ENCODE measurements at places on chromosomes 11 and 22.
A peak's percentile ranks its signal among the peaks of the same experiment; 100 is the strongest.

- no peak for DNase-seq
Measured at GRCh38 chr11:59151761-59152160, 9.1 kb downstream of the FAM111A start.

DNA sequence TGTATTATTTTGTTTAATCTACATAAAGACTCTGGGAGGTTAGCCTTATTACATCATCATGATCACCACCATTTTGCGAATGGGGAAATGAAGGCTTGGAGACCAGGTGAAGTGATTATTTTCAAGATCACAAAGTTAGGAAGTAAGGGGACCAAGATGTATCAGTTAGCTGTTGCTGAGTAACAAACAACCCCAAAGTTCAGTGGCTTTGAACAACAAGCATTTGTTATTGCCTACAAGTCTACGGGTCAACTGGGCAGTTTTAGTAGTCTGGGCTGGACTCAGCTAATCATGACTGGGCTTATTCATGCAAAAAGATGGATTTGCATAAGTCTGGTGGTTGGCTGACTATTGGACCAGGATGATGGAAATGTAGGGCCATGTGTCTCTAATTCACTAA lies 389.2 kb downstream of the MIAT start:
- DNase-seq: no peak

GRCh38 chr11:45176996-45177395 lies 30.6 kb downstream of the PRDM11 start:
- no peak for DNase-seq

- peak; percentile 89 for DNase-seq
Measured at GRCh38 chr11:2933375-2934020, 4.3 kb upstream of the PHLDA2 start.

- DNase-seq: no peak
Measured at GRCh38 chr22:28105413-28105812, 186.4 kb upstream of the PITPNB start.
